Activated T-cell treated with anti-CD3 and anti-CD28 coated beads, Interleukin-2, amount 50 U/mL, for 48 hours (primary cell): ENCODE measurements at places on chromosomes 7 and 10.

DNA sequence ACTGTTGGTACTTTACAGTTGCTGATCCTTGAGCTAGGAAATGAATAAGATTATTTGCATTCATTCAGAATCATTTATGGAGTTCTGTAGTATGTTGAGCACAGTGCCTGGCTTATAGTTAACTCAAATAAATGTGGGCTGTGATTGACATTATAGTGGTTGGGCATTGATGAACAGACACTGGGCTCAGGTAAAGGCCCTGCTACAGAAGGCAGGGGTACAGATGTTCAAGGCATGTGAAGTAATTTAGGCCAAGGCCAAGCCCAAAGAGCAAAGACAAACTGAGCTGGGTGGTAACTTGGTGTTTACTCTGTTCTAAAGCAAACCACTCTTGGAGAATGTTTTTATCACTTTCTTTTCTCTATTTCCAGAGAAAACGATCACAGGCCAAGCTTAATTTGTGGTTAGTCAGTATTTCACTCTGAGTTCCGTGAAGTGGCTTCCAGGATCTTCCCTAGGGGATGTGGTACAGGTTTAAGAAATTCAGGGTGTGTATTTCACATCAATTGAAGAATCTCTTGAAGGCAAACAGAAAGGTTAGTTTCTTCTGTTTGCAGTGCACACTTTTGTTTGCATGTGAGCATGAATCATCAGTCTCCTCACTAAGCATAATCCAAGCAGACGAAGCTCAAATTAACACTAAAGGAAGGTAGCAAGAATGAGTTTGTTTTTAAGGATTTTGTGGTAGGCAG, 113.9 kb upstream of the PRR15 start:
- no peak for DNase-seq

- DNase-seq, result no peak
These were observed 100.7 kb upstream of the DKK1 start for GRCh38 chr10:52213321-52213752.

DNA sequence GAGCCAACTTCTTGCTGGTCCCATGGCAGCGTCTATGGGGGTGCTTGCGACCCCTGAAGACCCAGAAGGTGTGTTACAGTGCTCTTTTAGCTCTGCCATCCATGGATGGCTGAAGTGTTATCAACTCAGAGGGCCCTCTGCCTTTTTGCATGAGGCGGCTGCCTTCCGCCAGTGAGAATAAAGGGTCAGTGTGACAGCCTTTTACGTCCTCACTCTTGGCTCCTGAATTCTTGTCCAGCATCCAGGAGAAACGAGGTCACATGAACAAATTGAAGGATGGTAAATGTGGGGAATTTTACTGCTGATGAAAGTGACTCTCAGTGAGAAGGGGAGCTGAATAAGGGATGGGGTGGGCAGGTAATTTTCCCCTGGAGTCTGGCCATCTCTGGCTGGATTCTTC, 24.1 kb downstream of the SSMEM1 start:
- DNase-seq, result no peak

GRCh38 chr7:70446448-70447143, 685.3 kb upstream of the GALNT17 start:
- no peak for DNase-seq

- DNase-seq, result no peak
These were observed 3.1 kb upstream of the FAM171A1 start for GRCh38 chr10:15374156-15374555.

DNA sequence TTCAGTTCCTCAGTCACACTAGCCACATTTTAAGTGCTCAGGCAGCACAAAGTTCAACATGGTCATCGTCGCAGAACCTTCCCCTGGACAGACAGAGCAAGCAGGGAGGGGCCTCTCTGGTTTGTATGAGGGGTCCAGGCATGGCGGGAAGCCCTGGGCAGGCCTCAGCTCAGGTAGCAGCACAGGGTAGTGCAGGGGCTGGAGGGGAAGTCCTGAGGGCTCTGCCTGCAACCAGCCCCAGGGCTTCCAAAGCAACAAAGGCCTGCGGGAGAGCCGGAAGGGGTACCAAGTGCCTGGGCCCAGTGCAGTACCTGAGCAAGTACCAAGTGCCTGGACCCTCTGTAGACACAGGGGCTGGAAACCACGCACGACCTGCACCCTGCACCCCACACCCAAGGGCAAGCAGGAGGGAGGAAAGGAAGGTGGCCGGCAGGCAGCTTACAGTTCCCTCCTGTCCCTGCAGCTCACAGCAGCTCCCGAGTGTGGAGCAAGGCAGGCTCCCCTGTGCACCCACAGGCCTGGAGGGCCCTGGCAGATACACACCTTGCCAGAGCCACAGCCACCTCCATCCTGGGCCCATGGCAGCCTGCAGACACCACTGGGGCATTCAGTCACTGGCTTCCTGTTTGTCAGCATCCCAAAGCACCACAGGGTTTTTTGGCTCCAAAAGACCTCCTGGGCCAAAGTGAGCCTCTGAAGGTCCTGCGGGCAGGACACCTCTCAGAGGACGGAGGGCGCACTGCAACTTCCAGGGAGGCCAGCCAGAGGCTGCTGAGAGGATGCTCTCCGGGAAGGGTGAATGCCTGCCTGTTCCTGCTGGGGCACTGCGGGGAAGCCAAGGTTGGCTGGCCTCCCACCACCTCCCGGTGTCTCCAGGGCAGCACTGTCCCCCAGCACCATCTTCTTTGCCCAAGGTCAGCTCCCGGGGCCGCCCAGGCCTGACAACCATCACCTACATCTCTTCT, 6.5 kb upstream of the RET start:
- no peak for DNase-seq

GRCh38 chr7:150323682-150324372, 482 bp upstream of the ACTR3C start:
- DNase-seq, result no peak

DNA sequence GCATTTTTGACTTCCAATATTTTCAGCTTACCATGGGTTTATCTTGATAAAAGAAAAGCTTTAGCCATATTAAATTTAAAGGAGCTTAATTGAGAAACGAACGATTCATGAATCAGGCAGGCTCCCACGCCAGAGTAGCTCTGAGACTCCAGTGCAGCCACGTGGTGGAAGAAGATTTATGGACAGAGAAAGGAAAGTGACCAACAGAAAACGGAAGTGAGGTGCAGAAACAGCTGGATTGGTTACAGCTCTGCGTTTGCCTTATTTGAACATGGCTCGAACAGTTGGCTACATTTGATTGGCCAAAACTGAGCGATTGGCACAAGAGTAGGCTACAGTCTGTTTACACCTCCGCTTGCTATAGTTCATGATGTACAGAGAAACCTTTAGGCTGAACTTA, 395.4 kb downstream of the GATA3 start:
- no peak for DNase-seq

DNA sequence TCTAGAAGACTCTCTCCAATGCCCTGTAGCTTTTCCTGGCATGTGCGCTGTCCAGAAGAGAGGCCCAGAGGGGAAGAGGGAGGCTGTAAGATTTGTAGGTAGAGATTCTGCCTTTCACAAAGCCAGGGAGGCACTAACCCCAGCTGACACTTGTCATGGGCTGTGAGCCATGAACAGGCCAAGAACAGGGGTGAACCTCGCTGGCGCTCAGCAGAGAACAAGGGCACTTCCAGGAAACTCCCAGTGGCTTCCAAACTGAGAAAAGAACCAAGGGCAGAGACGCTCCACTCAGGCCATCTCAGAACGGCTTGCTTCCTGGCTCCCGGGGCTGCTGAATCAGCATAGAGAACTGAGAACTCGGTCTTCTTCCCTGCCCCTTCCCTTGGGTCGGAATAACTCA, 257.8 kb upstream of the ZNF32 start:
- DNase-seq, result no peak

DNA sequence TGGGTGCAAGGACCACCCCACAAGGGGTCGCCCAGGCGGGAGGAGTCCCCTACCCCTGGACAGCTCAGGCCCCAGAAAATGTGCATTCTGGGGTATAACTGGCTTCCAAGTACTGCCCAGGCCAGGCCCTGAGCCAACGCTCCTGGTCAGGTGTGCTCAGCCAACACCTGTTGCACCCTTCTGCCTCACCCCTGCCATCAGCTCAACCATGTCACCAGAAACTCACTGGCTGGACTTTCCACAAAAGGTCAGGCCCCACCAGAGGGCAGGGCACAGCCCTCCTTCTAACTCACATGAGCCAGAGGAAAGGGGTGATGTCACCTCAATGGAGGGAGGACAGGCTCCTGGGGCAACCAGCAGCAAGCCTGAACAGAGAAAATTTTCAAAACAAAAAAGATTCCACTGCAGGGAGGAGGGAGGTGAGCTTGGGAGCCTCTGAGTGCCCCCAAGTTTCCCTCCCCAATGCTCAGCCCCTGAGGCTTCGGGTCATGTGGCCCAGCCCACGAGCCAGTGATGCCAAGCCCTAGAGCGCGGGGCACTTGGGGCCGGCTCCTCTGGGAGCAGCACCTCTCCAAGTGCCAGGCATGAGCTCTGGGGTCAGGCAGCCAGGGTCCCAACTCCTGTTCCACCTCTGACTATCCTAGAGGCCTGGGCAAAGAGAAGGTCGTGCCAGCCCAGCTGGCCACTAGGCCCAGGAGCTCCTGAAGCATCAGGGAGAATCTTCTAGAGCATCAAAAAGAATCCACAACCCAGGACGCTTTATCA, 2.2 kb downstream of the OGDHL start:
- DNase-seq, result no peak

GRCh38 chr7:66307591-66308215, 102.6 kb downstream of the TPST1 start:
- DNase-seq, result no peak

GRCh38 chr10:3704565-3705325, 80.3 kb downstream of the KLF6 start:
- DNase-seq, result no peak

DNA sequence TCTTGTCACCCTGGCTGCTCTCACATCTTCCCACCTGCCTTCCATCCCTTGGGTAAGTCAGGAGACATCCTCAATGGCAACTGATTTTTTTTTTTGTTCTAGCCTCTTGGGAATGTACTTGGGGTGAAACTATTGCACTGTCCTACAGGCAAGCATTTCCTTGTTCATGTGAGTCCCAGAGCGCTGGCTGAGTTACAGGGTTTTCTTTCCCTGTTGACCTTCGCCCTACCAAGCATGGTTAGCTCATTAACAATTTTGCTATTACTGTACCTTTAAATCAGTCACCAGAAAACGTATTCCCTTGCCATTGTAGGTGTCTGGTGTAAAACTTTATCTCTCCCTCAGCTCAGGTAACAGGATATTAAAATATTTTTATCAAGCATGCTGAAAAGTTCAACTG, 98.9 kb downstream of the PRLHR start:
- no peak for DNase-seq
